ENCODE measurements at places on chromosomes 7 and 10. TPM values are rescaled to one million over a fixed set of nuclear protein-coding genes. Genes with fewer than 3 reads are reported as not detected.

CTAGE6 gene
- 3.1 TPM for total RNA-seq

GHITM gene
- 108 TPM for total RNA-seq

PDZD7 gene
- total RNA-seq: 0.18 TPM

FAM221A gene
- total RNA-seq: 25.5 TPM

GRCh38 chr7:20786779-20787659 lies at the start of gene SP8:
Gene SP8, minus strand, starts transcription at chr7:20786886. Its CDS starts 88 bp downstream, at chr7:20786798.
- no peak for DNase-seq

GRCh38 chr7:104805449-104806317 lies 208.3 kb upstream of the KMT2E start:
- no peak for DNase-seq

GRCh38 chr7:104979167-104979841 lies 34.7 kb upstream of the KMT2E start:
- DNase-seq: no peak

ELN gene
- total RNA-seq: 31.9 TPM

GLI3 gene
- total RNA-seq: 28.8 TPM

Data from ureter (tissue), 1 donor.